LNCaP clone FGC (cell line): ENCODE measurements at places on chromosomes 1 and 21.

GRCh38 chr1:33246171-33246570 is 10.1 kb upstream of the ZNF362 start:
- DNase-seq, result no peak

- DNase-seq, result no peak
These were observed 291.3 kb downstream of the NTNG1 start for GRCh38 chr1:107432108-107432507.

DNA sequence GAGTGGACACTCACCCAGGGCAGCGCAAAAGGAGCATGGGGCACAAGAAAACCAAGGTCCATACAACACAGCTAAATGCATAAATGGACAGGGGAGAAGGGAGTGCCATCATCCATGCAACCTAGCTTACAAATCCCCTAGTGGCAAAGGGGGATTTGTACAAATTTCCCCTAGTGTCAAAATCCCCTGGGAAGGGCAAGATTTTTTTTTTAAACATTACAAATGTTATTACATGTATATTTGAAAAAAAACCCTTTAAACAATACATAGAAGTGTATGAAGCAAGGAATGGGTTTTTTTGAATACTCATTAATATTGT is 89.6 kb upstream of the IVNS1ABP start:
- DNase-seq, result no peak

DNA sequence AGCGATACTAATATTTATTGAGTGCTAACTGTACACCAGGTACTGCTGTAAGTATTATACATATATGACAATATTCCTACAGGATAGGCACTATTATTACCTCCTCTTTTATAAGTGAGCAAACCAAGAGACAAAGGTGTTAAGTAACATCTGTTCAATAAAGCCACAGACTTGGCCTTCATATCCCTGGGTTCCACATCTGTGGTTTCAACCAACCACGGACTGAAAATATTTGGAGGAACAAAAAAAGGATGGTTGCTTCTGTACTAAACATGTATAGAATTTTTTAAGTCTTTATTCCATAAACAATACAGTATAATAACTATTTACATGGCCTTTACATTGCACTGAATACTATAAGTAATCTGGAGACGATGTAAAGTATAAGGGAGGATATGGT is 95.1 kb downstream of the RERE start:
- no peak for DNase-seq

- DNase-seq, result no peak
These were observed 1639.0 kb upstream of the B3GALT2 start for GRCh38 chr1:194825382-194825781.

DNA sequence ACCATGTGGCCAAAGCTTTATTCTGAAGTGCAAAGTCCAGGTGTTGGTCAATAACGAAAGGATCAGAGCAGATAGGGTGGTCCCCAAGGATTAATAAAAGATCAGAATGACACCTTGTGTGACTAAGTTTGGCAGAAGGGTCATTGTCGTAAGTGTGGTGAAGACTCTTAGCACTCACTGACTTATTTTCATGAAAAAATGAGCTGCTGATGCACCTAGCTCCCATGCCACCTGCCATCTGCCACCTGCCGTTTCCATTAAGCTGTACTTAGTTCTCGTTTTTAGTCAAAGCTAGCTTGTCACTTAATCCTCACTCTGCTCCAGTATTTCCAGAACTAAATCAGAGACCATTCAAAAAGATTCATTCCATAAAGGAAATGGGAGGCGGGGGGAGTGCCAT is 112.6 kb downstream of the SEC16B start:
- no peak for DNase-seq

DNA sequence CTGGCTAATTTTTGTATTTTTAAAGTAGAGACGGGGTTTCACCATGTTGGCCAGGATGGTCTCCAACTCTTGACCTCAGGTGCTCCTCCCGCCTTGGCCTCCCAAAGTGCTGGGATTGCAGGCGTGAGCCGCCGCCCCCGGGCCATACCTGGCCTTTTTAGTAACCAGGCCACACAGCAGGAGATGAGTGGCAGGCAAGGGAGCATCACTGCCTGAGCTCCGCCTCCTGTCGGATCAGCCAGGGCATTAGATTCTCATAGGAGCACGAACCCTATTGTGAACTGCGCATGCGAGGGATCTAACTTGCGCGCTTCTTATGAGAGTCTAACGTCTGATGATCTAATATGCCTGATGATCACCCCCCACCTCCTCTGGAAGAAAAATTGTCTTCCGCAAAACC is 308.7 kb upstream of the PRMT6 start:
- no peak for DNase-seq

DNA sequence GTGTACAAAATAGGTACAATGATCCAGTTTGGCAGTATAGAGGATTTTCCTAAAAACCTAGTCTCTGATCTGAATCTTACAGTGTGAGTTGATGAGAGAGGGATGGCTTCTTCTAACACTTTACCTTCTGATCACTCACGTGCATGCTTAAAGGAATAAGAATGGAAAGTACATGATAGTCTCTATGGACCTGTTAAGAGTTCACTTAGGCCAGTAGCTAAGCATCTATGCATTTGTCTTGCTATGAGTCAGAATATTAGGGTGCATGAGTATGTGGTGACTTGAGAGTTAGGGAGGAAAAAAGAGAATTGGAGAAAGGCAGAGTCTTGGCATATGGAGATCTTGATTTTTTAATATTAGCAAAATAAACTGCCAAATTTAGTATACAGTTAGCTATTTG is 206.3 kb downstream of the COL11A1 start:
- no peak for DNase-seq

GRCh38 chr21:34282223-34282622 is 81.6 kb upstream of the KCNE2 start:
- no peak for DNase-seq

DNA sequence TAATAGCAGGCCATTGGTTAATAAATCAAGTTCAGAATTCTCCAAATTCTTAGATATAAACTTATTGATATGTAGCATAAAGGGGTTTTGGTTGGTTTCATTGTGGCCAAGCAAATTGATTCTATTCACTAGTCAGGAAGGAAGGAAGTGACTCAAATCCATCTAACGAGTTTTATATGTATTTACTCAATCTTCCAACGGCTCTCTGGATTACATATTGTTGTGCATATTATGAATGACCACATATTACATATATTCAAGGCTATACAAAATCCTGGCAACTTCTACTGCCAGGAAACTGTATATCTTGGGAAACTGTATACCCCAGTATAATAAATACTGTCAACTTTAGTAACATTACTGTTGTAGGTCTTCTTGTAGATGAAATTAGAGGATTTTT is 20.1 kb upstream of the PDE4B start:
- DNase-seq, result no peak

DNA sequence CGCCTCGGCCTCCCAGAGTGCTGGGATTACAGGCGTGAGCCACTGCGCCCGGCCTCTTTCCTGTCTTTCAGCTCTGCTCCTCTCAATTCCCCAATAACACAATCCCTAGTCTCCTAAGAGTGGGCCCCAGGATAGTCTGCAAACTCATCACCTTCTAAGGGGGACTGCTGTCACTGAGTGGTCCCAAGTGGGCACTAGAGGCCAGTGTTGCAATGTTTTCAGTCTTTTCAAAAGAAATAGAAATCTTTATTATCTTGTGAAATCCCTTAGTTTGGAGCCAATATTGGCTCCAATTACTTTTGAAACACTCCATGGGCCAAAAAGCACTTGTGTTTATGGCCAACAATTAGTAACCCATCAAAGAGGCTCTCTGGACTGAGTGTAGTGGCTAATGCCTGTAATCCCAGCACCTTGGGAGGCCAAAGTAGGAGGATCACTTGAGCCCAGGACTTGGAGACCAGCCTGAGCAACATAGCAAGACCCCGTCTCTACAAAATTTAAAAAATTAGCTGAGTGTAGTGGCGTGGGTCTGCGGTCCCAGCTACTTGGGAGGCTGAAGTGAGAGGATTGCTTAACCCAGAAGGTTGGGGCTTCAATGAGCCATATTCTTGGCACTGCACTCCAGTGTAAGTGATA is 28.6 kb upstream of the ZNF697 start:
- no peak for DNase-seq
